ENCODE measurements at places on chromosomes 1 and 21.

GRCh38 chr21:29953072-29953471 lies 13.3 kb upstream of the GRIK1 start:
- DNase-seq: no peak

GRCh38 chr1:117669572-117669971 lies 63.7 kb downstream of the TENT5C start:
- no peak for DNase-seq

DNA sequence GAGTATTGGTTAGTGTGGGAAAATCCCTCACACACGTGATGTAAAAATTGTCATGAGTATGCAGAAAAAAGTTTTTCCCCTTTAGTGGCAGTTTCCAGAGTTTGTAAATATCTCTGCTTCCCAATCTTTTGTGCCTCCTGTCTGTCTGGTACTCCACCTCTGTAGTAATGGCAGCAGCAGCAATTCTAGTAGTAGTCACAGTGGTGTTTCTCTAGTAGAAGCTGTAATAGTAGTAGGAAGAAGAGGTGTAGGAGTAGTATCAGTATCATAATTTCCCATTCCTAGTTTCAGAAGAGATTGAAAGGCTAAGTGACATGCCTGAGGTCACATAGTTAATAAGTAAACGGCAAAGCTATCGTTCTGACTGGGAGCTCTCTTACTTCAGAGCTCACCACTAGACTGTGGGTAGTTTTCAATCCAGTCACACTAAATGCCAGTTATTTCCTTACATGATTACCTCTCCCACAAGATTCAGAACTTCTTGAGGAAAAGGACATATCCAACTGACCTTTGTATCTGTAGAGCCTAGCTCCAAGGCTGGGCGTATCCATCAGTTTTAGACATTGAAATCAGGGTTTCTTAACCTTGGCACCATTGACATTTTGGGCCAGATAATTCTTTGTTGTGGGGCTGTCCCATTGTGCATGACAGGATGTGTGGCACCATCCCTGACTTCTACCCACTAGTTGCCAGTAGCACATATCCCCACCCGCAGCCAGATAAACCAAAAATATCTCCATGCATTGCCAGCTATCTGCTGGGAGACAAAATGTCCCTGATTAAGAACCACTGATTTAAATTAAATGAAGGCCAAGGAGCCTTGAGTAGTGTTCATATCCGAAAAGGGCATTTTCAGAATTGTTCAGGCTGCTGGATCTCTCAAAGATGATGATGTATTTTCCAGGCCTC lies 135.9 kb downstream of the FGGY start:
- DNase-seq: no peak

GRCh38 chr1:61224609-61225008 lies 142.2 kb downstream of the NFIA start:
- no peak for DNase-seq

DNA sequence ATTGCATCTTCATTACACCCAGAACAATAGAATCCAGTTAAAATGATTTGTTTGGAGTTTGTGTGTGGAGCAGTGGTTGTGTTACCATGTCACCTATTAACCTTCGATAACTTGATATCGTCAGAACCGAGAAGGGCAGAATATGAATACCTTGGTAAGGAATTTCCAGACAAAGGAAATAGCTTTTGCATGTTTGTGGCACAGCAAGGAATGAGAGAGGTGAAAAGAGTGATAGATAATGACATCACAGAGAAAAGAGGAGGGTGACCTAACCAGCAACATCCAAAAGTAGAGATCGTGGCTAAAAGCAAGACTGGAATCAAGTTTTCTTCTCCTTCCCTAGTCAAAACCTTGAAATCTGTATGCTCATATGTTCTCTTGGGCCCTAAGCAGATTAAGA lies 244.6 kb upstream of the NEGR1 start:
- DNase-seq: no peak

DNA sequence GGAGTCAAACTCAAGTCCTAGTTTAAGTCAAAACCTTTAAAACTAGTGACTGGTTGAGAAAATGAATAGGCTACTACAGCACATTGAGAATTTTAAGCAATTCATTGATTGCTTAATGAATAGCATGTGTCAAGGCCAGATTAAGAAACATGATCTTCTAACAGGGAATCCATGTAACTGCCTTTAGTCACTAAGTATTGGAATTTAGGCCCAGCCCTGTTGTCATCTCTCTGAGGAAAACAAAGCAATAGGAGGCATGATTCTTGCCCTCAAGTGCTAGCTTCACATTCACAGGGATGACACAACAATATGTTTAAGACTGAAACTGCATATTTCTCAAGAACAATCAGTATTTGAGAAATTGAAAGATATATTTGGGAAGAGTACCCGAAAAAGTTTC lies 70.0 kb upstream of the PTGS2 start:
- DNase-seq: no peak

GRCh38 chr1:43445606-43446387 lies 7.9 kb downstream of the HYI start:
- no peak for DNase-seq

DNA sequence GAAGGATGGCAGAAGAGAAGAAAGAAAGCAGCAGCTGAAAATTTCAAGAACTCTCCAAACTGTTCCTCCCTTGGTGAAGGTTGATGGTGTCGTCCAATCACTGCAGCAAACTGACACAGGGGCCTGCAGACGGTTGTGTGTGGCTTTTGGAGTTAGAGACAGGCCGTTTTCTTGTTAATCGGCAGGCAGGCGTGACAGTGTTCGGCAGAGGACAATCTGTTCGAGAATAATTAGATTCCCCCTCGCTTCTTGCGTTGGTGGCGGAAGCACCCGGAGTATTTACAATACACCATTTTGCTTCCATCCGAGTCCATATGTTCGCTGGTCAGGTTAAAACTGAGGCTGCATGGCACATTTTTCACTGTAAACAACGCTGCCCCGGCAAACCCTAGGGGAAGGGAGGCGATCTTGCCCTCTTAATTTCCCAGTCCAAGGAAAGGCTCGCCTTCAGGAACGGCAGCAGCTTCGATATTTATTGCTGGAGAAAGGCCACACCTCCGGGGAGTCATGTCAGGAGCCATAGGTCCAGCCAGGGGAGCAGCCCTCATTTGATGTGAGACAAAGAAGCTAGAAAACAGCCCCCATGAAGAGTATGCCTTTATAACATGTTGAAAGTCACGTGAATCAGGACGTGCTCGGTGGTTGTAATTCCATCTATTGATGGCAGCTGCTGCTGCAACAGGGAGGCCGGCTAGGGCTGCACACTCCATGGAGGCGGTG lies 360.1 kb downstream of the SMYD3 start:
- DNase-seq: no peak

All from GOT3 (cell line).